ENCODE measurements at places on chromosomes 7 and 10. TPM values are rescaled to one million over a fixed set of nuclear protein-coding genes. Genes with fewer than 3 reads are reported as not detected.

GRCh38 chr10:19922236-19922963, 106.2 kb downstream of the PLXDC2 start:
- DNase-seq, result peak; percentile 87

GRCh38 chr7:78222001-78222751, 423.6 kb downstream of the PHTF2 start:
- DNase-seq, result no peak

- DNase-seq, result peak; percentile 74
Observed at GRCh38 chr10:520402-520787, 169.1 kb downstream of the DIP2C start.

- peak; percentile 64 for DNase-seq
Observed at GRCh38 chr10:13503745-13504463, 24.9 kb downstream of the BEND7 start.

The CYP3A5 gene
- total RNA-seq, result 1.1 TPM

Data from foreskin keratinocyte (primary cell).